NCI-H1436 (cell line): ENCODE measurements at places on chromosomes 4 and X.

GRCh38 chrX:47540754-47541538 is 20.1 kb upstream of the ARAF start:
- peak; percentile 60 for DNase-seq

- no peak for DNase-seq
Observed at GRCh38 chr4:38106886-38107514, 146.8 kb downstream of the PTTG2 start.

DNA sequence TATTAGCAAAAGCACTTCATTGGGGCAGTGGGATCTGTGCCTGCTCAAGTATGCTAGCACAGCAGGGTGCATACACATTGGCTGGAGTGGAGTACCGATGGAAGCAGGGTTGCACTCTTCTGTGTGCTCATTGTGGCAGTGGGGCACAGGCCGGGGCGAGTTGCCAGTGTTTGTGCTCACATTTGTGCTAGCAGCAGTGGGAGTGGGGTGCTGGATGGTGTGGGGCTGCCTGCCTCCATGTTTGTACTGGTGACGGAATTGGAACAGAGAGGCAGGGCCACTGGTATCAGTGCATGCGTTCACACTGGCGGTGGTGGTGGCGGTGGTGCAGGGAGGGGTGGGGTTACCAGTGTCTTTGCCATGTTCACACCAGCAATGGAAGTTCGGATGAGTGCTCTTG is 138.0 kb downstream of the POU4F2 start:
- no peak for DNase-seq

- DNase-seq: no peak
Observed at GRCh38 chr4:123996718-123997510, 600.3 kb downstream of the SPRY1 start.

DNA sequence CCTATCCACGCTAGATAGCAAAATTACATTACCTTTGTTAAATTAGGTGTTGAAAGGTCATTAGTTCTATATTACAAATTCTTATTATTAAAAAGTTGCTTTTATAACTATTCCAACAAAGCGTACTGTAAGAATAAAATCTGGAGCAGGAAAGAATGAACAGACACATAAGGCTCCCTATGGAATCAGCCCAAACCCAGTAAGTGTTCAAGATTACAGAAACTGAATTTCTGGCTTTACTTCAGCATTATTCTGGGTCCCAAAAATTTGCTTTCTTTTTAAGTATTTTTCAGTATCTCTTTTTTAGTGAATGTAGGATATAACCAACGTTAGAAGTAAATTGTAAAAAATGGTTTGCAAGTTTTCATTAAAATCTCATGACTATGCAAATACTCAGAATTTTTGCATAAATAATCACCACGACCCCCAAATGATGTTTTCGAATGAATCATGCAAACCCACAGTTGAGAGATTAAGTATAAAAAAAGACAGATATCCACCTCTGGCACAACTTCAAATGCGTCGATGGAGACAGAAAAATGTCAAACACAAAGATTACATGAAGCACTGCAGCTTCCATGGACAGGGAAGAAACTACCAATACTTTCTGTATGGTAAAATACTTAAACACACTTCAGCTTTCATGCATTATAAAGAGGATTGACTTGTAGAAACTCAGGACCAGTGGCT is 238.5 kb downstream of the RASL11B start:
- no peak for DNase-seq

- DNase-seq: no peak
Observed at GRCh38 chr4:158254292-158254691, 44.0 kb downstream of the TMEM144 start.
